ENCODE measurements at places on chromosomes 2 and 18. TPM values are rescaled to one million over a fixed set of nuclear protein-coding genes. Genes with fewer than 3 reads are reported as not detected.

KCNG2 gene
- not detected for total RNA-seq

DNA sequence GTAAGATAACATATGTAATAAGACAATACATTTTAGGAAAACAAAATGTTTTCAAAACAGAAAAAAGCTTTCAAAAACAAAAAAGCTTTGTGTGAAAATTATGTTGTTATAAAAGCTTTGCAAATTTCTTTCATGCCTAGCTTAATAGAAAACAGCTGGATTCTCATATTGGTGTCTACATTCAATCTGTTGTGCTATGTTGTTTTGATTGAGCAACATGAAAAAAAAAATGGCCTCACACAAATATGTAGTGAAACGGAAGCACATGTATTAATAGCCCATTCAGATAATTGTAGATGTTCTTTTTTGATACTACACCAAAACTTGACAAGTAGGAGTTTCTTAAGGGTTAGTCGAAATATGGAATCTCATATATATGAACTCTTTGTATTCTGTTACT, 197.5 kb downstream of the ZEB2 start:
- no peak for DNase-seq

REG3G gene
- not detected for total RNA-seq

- no peak for DNase-seq
Measured at GRCh38 chr2:138652378-138652777, 127.8 kb downstream of the NXPH2 start.

- peak; percentile 81 for DNase-seq
Measured at GRCh38 chr2:218981390-218981880, 3.5 kb downstream of the FEV start.

DPYSL5 gene
- 1.1 TPM for total RNA-seq

- no peak for DNase-seq
Measured at GRCh38 chr2:33168922-33169321, 222.2 kb downstream of the LTBP1 start.

- DNase-seq = peak; percentile 96
Measured at GRCh38 chr2:219571311-219572236, at the start of gene OBSL1. TSS of gene OBSL1 (minus strand) at chr2:219571539. CDS start at chr2:219571232, 307 bp downstream.

POTEC gene
- total RNA-seq = not detected

DNA sequence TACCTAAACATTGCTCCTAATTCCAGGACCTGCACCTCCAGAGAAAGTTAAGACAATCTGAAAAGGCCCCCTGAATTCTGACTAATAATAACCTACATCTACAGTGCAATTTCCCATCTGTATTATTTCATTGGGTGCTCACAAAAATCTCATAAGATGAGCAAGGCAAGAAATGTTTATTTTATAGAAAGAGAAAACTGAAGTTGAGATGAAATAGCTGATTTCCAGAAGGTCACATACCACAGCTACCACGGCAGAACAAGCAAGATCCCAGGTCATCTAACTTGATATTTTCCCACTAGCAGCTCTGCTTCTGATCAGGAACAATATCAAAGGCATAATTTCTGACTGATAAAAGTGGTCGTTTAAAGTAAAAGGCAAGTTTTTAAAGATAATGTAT, 105.8 kb upstream of the COL5A2 start:
- no peak for DNase-seq

- no peak for DNase-seq
Measured at GRCh38 chr2:128925631-128926030, 607.0 kb upstream of the HS6ST1 start.

ATP6V1B1 gene
- not detected for total RNA-seq

DNA sequence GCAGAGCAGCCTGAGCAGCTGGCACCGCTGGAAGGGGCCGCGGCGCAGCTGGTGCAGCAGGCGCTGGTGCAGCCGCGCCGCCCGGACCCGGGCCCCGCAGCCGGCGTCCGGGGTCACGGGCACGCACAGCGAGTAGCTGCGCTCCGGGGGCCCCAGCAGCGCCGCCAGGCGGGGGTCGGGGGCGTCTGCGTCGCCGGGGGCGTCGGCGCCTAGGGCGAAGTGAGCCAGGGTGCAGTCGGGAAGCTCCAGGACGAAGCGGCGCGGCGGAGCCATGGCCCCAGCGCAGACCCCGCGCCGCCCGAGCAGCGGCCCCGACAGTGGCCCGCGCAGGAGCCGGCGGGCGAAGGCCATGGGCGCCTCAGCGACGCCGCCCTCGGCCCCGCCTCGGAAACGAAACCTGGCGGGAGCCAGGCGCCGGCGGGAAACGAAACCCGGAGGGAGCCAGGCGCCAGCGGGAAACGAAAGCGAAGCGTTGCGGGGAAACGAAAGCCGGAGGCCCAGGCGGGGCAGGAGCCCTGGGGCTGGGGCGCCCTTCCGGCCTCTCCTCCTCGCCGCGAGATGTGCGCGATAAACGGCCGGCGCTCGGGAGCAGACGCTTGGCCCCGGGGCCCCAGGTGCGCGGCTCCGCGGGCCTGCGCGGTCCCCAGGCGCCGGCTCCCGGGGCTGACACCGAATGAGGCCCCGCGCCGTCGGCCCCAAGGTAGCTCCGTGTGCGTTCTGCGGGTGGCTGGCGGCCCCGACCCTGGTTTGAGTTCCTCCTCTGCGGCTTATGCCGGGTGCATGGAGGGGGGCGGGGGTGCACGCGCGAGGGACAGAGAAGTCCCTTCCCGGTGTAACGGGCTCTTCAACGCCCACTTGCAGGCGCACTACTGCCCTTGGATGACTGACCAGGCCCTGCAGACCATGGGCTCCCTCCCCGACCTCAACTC, at the start of gene CMPK2:
Gene CMPK2, minus strand, starts transcription at position 562 of the 929 bp plus-strand sequence. Its CDS starts 211 bp downstream, at position 351.
- DNase-seq = peak; percentile 86

DNA sequence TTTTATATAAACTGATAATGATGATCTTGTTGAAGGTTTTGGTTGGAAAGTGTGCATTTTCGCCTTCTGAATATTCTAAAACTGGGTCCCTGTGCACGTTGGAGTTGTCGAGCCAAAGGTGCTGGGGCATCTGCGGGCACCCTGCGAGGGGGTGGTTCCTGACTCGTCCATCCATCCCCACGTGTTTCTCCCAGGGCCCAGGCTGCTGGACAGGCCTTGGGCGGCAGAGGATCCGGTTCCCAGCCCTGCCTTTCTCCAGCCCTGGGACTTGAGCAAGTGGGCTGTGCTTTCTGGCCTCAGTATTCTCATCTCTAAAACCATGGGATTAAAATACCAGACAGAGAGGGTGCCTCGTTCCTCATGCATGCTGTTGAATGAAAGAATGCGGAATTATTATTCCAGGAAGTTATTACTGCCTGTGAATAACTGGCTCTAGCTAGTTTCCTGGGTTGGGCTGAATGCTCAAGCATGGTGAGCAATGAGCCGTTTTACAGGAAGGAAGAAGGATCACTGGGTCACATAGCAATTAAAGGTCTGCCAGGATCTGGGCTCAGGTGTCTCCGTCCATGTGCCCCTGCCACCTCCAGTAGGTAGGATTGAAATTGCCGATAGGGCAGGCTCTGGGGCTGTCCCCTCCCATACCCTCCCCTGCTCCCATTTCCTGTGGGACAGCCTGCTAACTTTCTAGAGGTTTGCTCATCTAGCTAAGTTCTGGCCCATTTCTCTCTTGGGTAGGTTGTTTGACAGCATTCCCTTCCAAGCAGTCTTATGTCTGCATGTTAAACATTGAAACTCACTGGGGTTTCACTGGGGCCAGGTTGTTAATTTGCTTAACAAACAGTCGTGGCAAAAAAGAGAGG, 77.2 kb upstream of the HS6ST1 start:
- peak; percentile 51 for DNase-seq

DNA sequence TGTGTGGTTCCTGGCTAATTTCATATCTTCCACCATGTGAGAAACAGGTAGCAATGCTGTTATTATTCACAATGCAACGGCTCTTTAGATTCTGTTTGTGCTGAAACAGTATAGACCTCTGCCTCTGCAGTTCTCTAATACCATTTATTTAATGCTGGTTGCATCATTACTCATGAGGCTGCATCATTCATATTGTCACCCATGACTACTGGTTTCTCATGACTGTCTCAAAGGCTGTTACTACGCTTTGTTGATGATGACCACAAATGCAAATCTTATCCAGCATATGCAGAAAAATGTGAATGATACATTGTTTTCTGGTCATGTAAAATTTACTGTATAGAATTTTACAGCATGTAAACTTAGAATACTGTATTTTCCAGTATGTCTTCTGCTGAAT, 22.5 kb downstream of the CAVIN2 start:
- no peak for DNase-seq

- DNase-seq = no peak
Measured at GRCh38 chr2:214696681-214697080, 112.8 kb downstream of the BARD1 start.

GRCh38 chr2:109369671-109370191, 240.7 kb downstream of the SH3RF3 start:
- DNase-seq = peak; percentile 22

DNA sequence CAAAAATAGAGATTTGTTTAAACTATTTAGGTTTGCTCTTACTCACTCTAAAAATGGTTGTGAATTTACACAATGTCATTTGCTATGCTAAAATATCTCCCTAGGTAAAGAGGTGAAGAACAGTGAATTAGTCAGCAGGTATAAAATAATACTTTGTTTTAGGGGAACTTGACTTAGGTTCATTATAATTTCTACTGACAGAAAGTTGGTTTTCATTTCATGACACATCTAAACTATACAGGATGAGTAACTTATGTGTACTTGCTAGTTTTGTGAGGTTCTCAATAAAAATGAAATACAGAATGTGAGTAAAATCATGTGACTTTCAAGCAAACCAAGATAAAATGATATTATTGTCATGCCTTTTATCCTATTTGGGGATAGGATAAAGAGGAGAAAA, 66.0 kb downstream of the DIS3L2 start:
- DNase-seq = no peak

GRCh38 chr18:13511961-13512577, 214.3 kb downstream of the FAM210A start:
- no peak for DNase-seq

RBM43 gene
- 2.3 TPM for total RNA-seq

GRCh38 chr2:12759248-12759647, 42.5 kb downstream of the TRIB2 start:
- DNase-seq = peak; percentile 39

MTCL1 gene
- total RNA-seq = 26.0 TPM

DNA sequence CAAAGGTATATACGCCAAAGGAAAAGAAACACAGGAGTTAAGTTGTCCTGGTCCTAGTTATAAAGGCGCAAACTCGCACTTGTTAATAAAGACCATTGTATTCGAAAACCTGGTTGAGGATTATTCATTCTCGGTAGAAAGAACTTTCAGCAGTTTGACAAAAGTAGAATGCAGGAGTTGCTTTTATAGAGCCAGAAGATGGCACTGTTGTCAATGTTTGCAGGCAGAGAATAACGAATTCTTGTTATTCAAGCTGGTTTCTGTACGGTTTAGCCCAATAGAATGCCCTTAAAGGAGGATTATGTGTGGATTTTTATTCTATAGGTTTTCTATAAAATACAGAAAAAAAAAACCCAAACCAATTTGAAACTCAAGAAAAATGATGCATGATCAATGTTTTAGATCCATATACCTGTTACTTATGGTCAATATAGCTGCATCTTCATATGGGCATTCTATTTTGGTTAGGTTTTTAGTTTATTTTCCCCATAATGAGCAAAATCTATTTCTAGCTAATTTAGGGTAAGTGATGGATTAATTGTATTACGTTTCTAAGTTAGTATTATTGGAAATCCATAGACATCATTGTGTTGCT, 510.3 kb downstream of the PLCL1 start:
- DNase-seq = no peak

- DNase-seq = no peak
Measured at GRCh38 chr2:189676471-189676870, 2.0 kb downstream of the ANKAR start.

ALPP gene
- total RNA-seq = not detected

DNA sequence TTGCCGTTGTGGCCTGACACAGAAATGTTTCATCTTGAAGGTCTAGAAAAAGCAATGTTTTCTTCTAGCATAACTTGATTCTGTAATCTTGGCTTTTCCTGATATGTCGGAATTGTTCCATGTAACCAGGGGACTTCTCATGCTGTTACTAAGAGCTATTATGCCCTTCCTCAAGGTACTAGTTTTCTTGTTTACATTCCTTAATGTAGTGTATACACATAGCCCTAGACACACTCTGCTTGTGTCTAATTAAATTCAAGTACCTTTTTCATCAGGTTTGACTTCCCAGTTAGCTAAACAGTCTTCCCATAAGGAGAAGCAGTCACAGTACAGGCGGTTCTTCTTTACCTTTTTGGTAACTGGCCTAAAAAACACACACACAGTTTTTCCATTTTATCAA, 122.8 kb upstream of the MSH6 start:
- no peak for DNase-seq

DNA sequence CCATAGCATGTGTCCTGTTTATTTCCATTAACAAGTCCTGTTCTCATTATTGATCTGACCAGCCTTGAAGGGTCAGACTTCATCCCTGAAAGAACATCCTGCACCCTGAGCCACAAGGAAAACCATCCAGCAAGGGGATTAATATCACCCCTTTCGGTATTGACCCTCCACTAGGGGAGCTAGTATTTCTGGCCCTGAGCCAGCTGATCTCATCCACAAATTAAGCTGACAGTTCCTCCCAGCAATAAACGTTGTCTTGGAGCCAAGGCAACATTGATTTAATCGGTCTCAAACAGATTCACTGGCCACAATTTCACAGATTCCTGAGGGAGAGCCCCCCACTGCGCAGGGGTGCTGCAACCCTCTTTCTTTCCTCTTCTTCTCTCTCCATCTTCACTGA, 353.1 kb upstream of the FANCL start:
- DNase-seq = peak; percentile 53

EPHA4 gene
- 96.9 TPM for total RNA-seq

DNA sequence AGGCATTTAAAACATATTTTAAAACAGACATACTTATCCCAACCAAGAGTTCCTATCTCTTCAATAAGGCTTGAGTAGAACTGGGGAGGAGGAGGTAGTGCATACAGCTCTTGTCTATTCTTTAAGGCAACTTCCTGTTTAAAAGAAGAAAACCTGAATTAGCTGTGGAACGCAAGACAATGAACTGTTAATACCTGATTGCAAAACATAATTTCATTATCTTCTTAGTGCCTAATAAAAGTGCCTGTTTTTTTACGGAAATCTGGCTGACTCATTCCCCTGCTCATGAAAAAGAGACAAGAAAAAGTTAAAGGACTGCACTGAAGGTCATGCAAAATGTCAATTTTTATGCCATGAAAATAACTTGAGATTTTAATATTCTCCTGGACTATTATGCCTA, 19.2 kb downstream of the FANCL start:
- no peak for DNase-seq

DNA sequence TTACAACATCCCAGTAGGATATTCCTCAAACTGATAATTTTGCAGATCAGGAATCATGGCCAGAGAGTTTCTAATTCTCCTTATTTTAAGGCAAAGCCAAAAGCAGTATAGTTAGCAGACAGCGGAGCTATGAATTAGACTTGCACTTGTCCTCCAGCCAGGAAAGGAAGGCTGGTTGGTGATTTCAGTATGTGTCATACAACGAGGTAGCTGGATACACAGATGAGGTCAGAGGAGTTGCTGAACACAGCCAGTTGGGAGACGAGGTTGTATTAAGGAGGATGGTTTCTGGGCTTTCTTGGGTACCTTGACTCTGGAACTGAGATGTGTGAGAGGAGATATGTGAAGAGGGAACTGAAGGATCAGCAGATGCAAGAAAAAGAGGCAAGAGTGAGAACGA, 185.2 kb downstream of the SOX11 start:
- DNase-seq = no peak

CFAP210 gene
- 0.70 TPM for total RNA-seq

- DNase-seq = no peak
Measured at GRCh38 chr18:41765460-41765859, 189.6 kb upstream of the PIK3C3 start.

- DNase-seq = no peak
Measured at GRCh38 chr2:238750212-238750904, 97.5 kb upstream of the TWIST2 start.

- DNase-seq = no peak
Measured at GRCh38 chr2:48482313-48482712, 47.6 kb upstream of the STON1 start.
